ENCODE measurements at places on chromosomes 12 and 14.

DNA sequence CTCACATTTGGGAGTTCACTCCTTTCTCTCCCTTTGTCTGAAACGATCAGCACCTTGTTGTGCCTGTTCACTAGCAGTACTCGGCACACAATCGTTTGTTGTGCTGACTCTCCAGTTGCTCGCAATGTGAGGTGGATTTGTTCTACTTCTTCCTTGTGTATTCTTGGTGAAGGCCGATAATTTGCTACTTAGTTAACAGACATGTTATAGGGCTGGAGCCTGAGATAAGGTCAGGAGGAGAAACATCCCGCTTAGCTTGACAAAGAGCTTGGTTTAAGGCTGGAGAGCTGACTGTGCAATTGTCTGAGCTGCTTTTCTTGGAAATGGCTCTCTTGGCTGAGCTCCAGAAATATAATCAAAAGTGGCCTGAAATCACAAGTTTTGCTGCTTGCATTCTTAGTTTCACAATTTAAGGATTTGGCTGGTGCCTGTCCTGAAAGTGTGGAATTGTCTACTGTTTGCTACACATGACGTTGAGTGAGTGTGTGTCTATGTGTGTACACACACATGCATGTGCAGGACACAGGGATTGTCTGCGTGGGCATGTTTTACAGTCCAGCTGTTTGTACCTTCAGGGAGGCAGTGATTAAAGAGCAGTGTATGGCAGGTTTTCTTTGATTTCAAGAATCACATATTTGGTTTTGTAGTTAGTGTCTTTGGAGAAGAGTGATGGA, 77.7 kb downstream of the ARF6 start:
- no peak for DNase-seq

- DNase-seq: no peak
Observed at GRCh38 chr12:121925358-121925695, 6.9 kb downstream of the CFAP251 start.

DNA sequence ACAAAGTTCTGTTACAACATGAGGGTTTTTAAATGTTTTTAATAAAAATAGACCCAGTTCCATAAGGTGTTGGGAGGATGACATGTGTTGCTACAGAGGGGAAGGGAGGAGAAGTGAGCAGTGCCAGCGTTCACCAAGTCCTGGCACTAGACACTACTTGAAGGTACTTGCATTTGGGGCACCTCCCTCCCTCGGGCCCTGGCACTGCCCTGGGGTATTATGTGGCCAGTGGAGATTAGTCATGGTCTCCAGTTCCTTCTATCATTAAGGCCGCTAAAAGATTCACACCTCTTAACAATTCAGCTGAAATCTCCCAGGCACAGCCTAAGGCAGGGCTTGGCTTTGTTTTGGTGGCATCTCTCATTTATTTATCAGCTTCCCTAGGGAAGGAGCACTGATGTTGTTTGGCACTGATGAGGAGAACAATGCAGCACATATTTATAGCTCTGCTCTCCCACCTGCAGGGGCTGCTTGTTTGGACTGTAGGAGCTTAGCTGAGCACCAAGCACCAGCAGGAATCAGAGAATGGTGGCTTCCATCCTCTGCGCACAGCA, 155.5 kb upstream of the NTF3 start:
- no peak for DNase-seq

DNA sequence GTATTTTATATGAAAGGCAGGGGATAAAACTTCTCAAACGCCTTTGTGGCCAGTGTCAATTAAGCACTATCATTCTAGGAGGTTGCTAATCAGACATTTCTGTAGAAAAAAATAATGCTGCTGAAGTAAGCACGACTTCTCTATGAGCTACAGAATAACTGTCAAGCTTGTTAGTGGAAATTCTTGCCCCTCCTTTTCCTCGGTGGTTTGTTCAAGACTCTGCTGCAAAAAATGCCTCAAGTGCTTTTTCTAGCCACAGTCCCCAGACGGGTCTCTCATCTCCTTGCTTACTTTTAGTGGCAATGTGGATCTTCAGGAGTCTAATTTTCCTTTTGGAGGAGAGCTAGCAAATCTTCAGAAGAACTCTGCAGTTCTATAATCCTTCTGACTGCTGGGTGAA, 452.0 kb downstream of the FUT8 start:
- no peak for DNase-seq

DNA sequence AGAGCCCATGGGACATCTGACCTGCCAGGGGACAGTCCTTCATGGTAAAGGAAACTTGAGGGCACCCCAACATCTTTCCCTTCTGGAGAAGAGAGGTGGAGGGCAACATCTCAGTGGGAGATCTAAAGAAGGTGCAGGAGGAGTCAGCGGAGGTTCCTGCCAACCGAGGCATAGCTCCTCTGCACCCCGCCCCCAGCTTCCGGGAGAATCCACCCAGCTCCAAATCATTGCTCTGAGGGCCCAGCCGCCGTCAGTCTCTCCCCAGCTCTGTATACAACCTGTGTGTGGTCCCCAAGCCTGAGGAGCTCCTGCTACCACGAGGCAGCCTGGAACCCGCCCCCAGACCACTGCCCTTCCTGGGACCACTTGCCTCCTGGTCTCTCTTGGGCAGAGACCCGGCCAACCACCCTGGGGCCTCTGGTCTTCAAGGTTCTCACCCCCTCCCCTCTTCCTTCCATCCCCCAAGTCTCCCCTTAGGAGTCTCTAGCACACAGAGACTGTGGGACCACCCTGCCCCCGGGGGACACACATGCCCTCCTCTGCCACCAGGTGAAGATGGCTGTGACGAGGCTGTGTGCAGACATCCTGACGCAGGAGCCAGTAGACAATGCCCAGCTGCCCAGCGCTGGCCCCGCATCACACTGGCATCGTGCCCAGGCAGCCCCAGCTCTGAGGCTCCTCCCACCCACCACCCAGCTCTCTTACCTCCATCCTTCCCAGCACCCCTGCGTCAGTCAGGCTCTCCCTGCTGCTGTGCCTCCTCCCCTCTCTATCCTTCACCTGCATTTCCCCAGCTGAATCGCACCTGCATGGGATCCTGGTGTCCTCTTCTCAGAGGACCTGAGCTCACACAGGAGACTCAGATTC, 13.0 kb upstream of the NUDT14 start:
- peak; percentile 24 for DNase-seq

GRCh38 chr12:125890971-125891370, 825.7 kb downstream of the AACS start:
- no peak for DNase-seq

DNA sequence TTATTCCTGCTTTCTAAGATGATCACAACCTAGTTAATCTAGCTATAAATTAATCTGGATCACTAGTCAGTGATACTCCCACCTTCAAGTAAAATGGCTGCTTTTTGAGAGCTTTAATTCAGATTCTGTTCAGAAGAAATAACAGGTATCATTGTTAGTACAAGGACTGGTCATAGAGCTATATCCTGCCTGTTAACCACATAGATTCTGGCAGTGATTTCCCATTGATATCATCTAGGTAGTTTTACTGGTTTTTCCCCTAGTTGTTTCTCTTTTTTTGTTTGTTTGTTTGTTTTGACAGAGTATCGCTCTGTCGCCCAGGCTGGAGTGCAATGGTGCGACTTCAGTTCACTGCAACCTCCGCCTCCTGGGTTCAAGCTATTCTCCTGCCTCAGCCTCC, 39.0 kb upstream of the HIF1A start:
- DNase-seq: no peak

GRCh38 chr12:88733008-88733407, 152.7 kb upstream of the KITLG start:
- no peak for DNase-seq

DNA sequence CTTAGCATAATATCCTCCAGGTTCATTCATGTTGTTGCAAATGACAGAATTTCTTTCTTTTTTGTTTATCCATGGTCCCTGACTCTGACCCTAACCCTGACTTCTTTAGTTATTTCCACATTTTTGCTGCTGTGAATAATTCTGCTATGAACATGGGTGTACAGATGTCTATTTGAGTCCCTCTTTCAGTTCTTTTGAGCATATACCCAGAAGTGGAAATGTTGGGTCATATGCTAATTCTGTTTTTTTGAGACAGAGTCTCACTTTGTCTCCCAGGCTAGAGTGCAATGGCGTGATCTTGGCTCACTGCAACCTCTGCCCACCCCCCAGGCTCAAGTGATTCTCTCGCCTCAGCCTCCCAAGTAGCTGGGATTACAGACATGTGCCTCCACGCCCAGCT, 33.1 kb downstream of the KNTC1 start:
- no peak for DNase-seq

GRCh38 chr14:32049361-32050088, 27.6 kb upstream of the ARHGAP5 start:
- DNase-seq: peak; percentile 44

DNA sequence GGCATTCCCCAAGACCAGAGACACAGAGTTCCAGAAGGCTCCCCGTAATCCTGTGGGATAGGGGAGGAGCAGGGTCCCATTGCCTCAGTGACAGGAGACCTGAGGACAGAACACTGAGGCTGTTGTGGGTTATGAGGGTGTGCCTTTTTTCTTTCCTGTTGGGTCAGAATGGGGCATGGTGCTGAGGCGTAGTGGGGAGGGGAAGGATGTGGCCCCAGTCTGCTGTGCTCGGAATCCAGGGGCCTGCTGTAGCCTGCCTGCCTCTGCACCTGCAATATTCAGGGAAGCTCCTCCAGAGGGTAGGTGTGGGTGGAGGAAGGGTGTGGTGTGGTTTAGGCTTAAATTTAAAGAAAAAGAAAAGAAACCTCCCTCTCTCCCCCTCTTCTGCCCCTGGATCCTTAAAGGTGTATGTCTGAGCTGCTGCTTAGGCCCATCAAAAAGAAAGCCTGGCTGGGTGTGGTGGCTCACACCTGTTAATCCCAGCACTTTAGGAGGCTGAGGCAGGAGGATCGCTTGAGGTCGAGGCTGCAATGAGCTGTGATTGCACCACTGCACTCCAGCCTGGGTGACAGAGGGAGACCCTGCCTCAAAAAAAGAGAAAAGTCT, 18.7 kb downstream of the PLEKHG3 start:
- DNase-seq: no peak

DNA sequence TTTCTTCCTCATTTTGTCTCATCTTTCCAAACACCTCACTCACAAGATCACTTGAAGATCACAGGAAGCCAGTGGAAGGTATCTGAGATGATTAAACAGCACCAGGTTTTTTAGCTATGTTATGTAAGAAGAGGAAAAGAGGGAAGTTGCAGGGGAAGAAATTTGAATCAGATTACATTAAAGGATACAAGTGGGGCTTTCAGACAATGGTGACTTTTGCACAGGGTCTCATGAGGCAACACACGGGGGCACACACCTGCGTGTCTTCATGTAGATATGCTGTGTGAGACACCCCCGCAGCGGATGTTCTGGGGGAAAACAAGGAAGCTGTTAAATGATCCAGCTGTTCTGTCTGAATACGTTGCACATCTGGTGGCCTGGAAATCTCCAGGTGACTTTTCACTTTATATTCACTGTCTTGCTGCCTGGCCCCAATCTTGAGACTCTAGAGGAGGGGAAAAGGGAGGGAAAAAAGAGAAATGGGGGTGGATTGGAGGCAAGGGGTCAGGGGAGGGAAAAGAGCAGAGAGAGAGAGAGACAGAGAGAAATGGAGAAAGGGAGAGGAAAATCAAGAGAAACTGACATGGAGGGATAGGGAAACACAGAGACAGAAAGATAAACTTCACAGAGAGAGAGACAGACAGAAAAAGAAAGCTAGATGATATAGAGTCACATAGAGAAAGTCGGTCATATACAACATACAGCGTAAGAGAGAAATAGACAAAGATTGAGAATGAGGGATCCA, 36.3 kb upstream of the PPP1CC start:
- DNase-seq: no peak

- DNase-seq: peak; percentile 16
Observed at GRCh38 chr12:5503774-5504173, 71.9 kb downstream of the NTF3 start.

DNA sequence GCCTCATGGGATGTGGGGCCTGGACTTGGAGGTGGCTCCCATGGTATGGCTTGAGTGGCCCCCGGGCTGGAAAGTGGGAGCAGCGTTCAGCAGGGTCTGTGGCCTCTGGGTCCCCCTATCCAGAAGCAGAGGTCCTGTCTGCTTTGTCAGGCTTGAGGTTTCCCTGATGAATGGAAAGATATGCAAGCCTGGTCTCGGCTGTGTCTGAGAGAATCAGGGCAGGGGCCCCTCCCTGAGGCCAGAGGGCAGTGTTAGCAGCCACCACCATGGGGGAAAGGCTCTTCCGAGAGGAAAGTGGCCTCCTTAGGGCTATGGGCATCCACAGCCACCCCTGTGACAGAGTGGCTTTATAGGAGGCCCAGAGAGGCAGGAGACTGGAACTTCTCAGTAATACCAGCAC, 128.2 kb downstream of the VRK1 start:
- no peak for DNase-seq

GRCh38 chr12:122203301-122204166, at the start of gene B3GNT4:
TSS of gene B3GNT4 (plus strand) at chr12:122203709. CDS start at chr12:122204619, 910 bp downstream.
- peak; percentile 28 for DNase-seq

- DNase-seq: no peak
Observed at GRCh38 chr12:6321905-6322304, 11.4 kb downstream of the PLEKHG6 start.

DNA sequence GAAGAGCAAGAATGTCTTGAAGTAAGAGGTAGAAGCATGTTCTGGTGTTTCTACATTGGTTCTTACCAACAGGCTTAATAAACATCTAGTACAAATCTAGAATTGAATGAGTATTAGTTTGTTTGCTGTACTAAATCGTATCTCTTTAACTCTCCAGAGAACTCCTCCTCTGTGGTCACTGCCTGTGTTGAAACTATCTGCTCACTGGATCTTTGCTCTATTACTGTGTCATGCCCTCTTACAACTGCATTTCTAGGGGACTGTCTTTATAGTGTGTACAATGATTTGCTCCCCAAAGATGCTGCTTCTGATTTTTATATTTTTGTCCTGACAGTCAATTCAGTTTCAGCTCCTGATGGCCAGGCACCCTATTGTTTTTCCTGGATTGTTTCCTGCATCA, 50.1 kb upstream of the E2F7 start:
- DNase-seq: no peak

DNA sequence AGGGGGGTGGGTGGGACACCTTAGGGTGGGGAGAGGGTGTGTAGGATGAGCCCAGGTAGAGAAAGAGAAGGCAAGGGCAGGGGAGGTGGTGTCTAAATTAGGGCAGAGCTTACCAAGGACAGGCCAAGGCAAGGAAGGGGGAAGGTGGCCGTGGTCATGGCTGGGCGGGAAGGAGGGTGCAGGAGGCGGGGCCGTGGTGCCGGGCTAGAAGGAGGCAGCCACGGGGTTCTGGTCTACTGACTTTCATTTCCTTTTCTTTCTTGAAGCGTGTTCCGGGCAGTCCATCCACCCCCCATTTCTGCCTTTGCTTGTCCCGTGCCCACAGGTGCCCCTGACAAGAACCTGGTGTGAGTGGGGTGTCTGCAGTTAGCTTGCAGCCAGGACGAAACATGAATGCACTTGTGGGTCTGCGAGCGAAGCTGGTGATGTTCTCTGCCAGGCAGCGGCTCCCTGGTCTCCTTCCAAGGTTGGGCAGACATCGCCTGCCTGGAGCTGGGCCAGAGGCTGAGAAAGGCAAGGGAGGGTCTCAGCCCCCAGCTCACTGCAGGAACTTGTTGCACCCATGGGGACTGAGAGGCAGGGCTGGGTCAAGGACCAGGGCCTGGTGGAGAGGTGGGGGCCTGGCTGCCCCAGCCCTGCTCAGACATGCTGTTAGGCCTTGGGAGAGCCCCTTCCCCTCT, 58.2 kb downstream of the KIF26A start:
- no peak for DNase-seq

All from renal cortical epithelial cell (primary cell).